A549 treated with AZD2906 at 1 μM for 4 hours (cell line): ENCODE measurements at places on chromosomes 13 and 19. TPM values are rescaled to one million over a fixed set of nuclear protein-coding genes. Genes with fewer than 3 reads are reported as not detected.

The BEST2 gene
- total RNA-seq: 2.4 to 4.3 TPM (median 3.7 TPM) in 5 replicates

The ZNF57 gene
- total RNA-seq: 3.7 to 5.4 TPM (median 4.1 TPM) in 5 replicates

The KCNN1 gene
- 0.28 to 0.92 TPM (median 0.65 TPM) in 5 replicates for total RNA-seq

The ZNF846 gene
- 0.66 to 1.7 TPM (median 0.80 TPM) in 5 replicates for total RNA-seq

The PSG11 gene
- total RNA-seq: not detected in 5 replicates

The PRTN3 gene
- 0.15 to 0.60 TPM (median 0.43 TPM) in 5 replicates for total RNA-seq

The ITGBL1 gene
- total RNA-seq: 0.97 to 2.0 TPM (median 1.8 TPM) in 5 replicates

The ZSCAN18 gene
- 1.9 to 3.5 TPM (median 2.1 TPM) in 5 replicates for total RNA-seq

The CATSPERD gene
- total RNA-seq: not detected in 5 replicates

The ZNF571 gene
- total RNA-seq: 0.55 to 1.5 TPM (median 0.92 TPM) in 5 replicates

The WDR87 gene
- total RNA-seq: not detected in 5 replicates

The CYP4F12 gene
- total RNA-seq: 2.0 to 2.8 TPM (median 2.5 TPM) in 5 replicates

The TRIM13 gene
- 15.3 to 16.6 TPM (median 15.8 TPM) in 5 replicates for total RNA-seq

The RDH8 gene
- total RNA-seq: 0.07 to 0.31 TPM (median 0.26 TPM) in 5 replicates

The PTPRS gene
- 25.0 to 34.5 TPM (median 29.2 TPM) in 5 replicates for total RNA-seq

The OR4F17 gene
- not detected in 5 replicates for total RNA-seq

The VSTM2B gene
- total RNA-seq: not detected in 5 replicates

The SSC5D gene
- total RNA-seq: 0.40 to 0.99 TPM (median 0.66 TPM) in 5 replicates

The CEACAM1 gene
- total RNA-seq: 1.7 to 2.3 TPM (median 2.0 TPM) in 5 replicates

The CRB3 gene
- 2.9 to 5.1 TPM (median 4.1 TPM) in 5 replicates for total RNA-seq

The ZNF583 gene
- total RNA-seq: 1.7 to 2.4 TPM (median 2.2 TPM) in 5 replicates

The MBD3L2 gene
- not detected in 5 replicates for total RNA-seq

The TBXA2R gene
- total RNA-seq: 1.2 to 1.6 TPM (median 1.3 TPM) in 5 replicates

The TEX26 gene
- not detected in 5 replicates for total RNA-seq

The NOSIP gene
- 87.6 to 112 TPM (median 109 TPM) in 5 replicates for total RNA-seq

The ZNF823 gene
- total RNA-seq: 1.7 to 3.5 TPM (median 2.4 TPM) in 5 replicates

The ZNF836 gene
- total RNA-seq: 0.42 to 1.1 TPM (median 0.76 TPM) in 5 replicates

The KCNN4 gene
- total RNA-seq: 36.2 to 55.1 TPM (median 52.9 TPM) in 5 replicates

The SMIM44 gene
- not detected in 5 replicates for total RNA-seq

The C1QTNF9B gene
- total RNA-seq: 0.05 TPM in 1 of 5 replicates, not detected in the others

The KLHL1 gene
- not detected in 5 replicates for total RNA-seq

The CTXN1 gene
- total RNA-seq: 8.2 to 23.4 TPM (median 22.0 TPM) in 5 replicates

The CGB3 gene
- not detected in 5 replicates for total RNA-seq
